Activated naive CD4-positive, alpha-beta T cell treated with anti-CD3 and anti-CD28 coated beads, Interleukin-2, amount 10 ng/mL, durations not matched to agents 7 days and 5 days (primary cell): ENCODE measurements at places on chromosomes 3 and 15.

GRCh38 chr3:138949445-138950005 lies 2.5 kb downstream of the FOXL2NB start:
- DNase-seq, result no peak

DNA sequence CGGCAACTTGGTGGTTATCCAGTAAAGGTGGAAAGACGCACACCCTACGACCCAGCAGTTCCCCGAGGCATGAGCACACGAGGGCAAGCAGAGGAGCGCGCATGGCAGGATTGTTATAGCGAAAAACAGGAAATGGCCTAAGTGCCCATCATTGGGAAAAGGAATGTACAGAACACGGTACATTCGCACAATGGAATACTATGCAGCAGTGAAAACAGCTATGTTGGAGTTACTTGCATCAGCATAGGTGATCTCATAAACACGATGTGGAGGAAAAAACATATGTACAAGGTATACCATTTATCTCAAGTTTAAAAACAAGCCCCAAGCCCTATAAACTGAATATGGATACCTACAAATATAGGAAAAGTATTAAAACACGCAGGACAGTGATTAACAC lies 6.7 kb upstream of the LINGO1 start:
- no peak for DNase-seq

DNA sequence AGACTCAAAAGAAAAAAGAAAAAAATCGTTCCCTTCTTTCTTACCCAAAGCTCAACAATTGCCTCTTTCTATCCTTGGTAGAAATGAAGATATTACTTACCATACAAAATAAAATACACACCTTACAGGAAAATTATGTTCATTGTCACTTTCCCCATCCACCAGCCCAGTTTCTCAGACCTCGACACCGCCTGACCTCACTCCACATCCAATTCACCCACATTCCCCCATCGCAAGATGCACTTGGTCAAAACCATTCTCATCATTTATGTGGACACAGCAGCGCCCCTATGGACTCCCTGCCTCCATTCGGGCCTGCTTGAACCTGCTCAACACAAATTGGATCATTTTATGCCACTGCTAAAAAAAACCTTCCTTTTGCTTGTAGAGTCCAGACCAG lies 7.0 kb downstream of the ANPEP start:
- DNase-seq, result no peak

DNA sequence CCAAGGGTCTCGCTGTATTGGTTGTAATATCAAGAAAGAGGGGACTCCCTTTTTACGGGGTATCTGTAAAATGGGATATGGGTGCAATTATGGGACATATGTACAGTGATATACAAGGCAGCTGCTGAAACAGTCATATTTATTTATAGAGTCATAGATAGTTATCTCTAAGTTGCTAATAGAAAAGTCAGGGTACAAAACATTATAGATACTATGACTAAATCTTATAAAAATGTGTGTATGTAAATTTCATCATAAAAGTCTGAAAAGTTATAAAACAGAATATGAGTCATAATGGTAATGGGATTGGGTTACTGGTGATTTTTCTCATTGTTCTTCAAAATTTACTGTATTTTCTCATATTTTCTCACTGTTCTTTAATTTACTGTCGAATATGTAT lies 344.9 kb upstream of the SLCO3A1 start:
- no peak for DNase-seq

- no peak for DNase-seq
Observed at GRCh38 chr15:69666921-69667811, 214.5 kb downstream of the RPLP1 start.

- no peak for DNase-seq
Observed at GRCh38 chr15:25775317-25775912, 87.7 kb downstream of the ATP10A start.

- DNase-seq, result no peak
Observed at GRCh38 chr15:67883234-67883773, 43.5 kb upstream of the RNU6-1 start.

- DNase-seq, result no peak
Observed at GRCh38 chr3:50392101-50392715, 32.9 kb upstream of the TMEM115 start.

- no peak for DNase-seq
Observed at GRCh38 chr3:70726096-70726938, 413.9 kb upstream of the MDFIC2 start.

- no peak for DNase-seq
Observed at GRCh38 chr3:161171113-161171512, 50.0 kb upstream of the NMD3 start.

DNA sequence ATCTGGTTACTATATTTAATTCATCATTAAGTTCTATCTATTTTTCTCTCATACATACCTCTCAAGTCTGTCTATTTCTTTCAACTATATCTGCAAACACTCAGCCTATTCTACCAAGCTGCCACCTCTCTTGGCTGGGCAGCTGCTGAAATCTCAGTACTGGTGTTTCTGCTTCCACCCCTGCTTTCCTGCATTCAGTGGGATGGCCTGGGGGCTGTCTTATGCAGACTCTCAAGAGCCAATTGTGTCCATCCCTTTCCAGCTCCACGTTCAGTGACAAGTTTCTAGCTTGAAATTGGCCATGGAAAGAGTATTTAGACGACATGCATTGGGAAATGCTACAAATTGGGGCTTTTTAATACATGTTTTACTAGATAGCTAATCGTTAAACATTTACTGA lies 378.4 kb upstream of the DPPA4 start:
- DNase-seq, result no peak

- DNase-seq, result no peak
Observed at GRCh38 chr15:101244036-101244781, 7.6 kb downstream of the CHSY1 start.

GRCh38 chr3:100041328-100041749 lies 73.0 kb downstream of the FILIP1L start:
- no peak for DNase-seq
